ENCODE measurements at places on chromosomes 2 and 18. TPM values are rescaled to one million over a fixed set of nuclear protein-coding genes. Genes with fewer than 3 reads are reported as not detected.

DNA sequence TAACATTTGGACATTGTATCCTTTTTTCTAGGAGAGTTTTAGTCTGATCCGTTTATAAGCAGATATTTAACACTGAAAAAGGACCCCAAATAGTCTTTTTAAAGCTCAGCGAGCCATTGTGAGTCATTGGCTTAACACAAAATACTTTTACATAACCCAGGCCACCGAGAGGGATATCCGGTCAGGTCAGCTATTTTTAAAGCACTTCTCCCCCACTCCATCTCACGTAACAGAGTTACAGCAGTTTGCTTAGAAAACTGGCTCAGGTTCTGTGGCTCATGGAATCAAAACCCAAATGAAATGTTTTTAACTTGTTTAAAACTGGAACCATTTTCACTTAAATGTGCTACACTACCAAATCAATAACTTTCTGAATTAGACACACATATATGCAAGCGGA, 23.9 kb downstream of the COL4A3 start:
- H3K27ac ChIP-seq, result peak overlapping the region; percentile 37
- no peaks in the 10 kb centered on the region for H3K36me3 ChIP-seq
- peak overlapping the region; percentile 39 for H3K4me3 ChIP-seq
- H3K4me1 ChIP-seq, result peaks cover 42% of the 10 kb centered on the region

Gene NEU4
- total RNA-seq, result not detected

Gene CGREF1
- not detected for total RNA-seq

GRCh38 chr18:49015886-49016647, 65.3 kb upstream of the SMAD7 start:
- H3K36me3 ChIP-seq, result no peaks in the 10 kb centered on the region
- no peak overlapping the region for H3K4me3 ChIP-seq
- peaks cover 28% of the 10 kb centered on the region for H3K4me1 ChIP-seq
- peaks cover 2% of the 10 kb centered on the region for H3K27me3 ChIP-seq
- peak overlapping the region; percentile 88 for H3K27ac ChIP-seq

DNA sequence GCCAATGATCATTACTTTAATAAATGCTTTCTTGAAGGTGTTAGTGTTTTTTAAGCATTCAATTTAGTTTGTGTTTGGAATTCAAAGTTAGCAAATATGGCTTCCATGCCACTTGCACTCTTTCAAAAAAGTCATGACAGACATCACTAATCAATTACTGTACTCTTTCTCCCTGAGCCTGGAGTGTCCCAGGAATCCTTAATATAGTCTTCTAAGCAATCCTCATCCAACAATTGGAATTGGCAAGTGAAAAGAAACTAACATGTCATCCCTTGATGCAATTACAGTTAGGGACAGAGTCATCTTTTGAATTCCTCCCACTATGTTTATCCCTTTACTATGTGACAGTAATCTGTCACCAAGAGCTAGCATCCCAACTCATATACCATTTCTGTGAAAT, 29.7 kb upstream of the GPR55 start:
- no peak overlapping the region for H3K4me3 ChIP-seq
- H3K36me3 ChIP-seq, result no peaks in the 10 kb centered on the region
- no peak overlapping the region for H3K27ac ChIP-seq
- H3K4me1 ChIP-seq, result peaks cover 13% of the 10 kb centered on the region

DNA sequence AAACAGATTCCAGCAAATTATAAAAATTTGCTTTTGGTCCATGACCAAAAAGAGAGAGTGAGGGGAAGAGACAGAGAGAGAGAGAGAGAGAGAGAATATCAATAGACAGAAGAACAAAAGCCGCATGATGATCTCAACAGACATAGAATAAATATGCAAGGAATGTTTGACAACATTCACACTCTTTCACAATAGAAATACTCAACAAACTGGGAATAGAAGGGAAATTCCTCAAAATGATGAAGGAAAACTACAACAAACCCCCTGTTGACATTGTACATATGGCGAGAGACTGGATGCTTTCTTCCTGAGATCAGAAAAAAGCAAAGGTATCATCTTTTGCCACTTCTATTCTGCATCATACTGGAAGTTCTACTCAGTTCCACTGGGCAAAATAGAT, 309.7 kb downstream of the RAD51AP2 start:
- H3K36me3 ChIP-seq, result no peaks in the 10 kb centered on the region
- no peaks in the 10 kb centered on the region for H3K4me1 ChIP-seq
- H3K27me3 ChIP-seq, result peaks cover 2% of the 10 kb centered on the region
- no peak overlapping the region for H3K4me3 ChIP-seq
- DNase-seq, result no peak

- H3K27ac ChIP-seq, result no peak overlapping the region
- no peak overlapping the region for H3K4me3 ChIP-seq
- no peaks in the 10 kb centered on the region for H3K27me3 ChIP-seq
- DNase-seq, result peak; percentile 16
Measured at GRCh38 chr18:21820033-21820810, 79.6 kb downstream of the MIB1 start.

DNA sequence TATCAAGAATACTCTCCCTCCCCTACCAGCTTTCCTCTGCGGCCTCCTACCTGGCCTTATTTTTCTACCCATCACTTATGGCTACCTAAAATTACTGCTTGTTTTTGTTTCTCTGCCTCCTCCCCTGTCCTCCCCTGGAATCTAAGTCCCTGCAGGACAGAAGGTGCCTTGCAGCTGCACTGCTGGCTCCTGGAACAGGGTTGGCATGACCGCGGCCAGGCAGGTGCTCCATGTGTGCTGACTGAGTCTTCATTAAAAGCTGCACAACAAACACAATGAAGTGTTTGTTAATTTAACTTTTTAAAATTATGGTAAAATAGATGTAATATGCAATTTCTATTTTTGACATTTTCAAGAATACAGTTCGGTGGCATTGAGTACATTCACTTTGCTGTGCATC, 171.9 kb upstream of the FHL2 start:
- H3K4me3 ChIP-seq, result no peak overlapping the region
- DNase-seq, result no peak
- H3K4me1 ChIP-seq, result peaks cover 23% of the 10 kb centered on the region
